ENCODE measurements at places on chromosomes 16 and 17.

DNA sequence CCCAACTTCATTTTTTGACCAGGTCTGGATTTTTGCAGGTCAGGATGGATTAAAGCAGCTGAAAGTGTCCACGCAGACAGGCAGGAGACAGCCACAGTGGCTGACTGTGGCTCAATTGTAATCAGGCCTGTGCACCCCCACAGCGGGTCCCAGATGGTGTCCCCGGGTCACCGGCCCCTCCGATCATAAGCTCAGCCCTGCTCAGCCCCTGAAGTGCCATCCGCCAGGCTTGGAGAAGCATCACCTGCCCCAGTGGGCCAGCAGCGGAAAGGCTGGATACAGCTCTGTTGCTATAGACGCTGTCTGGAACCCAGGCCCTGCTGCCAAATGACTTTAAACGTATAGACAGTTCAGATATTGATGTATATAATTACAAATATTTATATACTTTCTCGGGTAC lies 60.6 kb downstream of the RPH3AL start:
- DNase-seq: no peak

GRCh38 chr16:2751577-2752034 lies 832 bp upstream of the SRRM2 start:
- DNase-seq: no peak

GRCh38 chr17:69900829-69901228 lies 174.2 kb upstream of the KCNJ16 start:
- DNase-seq: no peak

DNA sequence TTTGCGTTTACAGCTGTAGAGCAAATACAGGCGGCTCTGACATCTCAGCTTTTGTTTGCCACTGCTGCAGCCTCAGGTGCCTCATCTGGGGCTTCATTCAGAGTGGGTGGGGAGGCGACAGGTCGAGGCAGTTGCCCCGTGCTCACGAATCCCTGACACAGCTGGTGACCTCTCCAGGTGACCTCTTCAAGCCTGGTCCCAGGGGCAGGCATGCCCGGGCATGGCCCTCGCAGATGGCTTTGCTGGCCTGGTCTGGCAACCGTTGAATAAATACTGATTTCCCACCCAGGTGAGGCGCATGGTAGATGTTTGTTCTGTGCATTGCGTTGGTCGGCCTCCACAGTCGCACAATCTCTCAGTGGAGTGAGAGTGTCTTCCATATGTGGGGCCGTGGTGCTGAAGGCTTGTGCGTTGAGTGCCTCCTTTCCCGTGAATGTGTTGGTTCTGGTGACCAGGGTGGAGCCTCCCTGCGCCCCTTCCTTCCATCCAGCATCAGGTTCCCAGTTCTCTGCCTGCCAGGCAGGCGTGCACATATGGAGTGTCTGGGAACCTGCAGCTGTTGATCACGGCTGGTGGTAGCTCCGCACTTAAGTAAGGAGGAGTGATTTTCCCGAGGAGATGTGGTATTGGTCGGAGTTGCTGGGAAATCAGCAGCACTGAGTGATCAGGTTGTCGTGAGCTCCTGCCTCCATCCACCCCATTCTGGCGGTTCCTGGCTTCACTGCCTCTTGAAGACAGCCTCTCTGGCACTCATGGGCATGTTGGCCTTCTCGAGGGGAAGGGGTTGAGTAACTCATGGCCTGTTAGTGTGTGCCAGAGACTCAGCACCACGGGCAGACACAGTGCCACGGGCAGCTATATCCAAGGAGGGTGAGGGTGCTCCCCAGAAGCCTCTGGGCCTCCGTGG lies 149.7 kb downstream of the RPTOR start:
- DNase-seq: no peak

DNA sequence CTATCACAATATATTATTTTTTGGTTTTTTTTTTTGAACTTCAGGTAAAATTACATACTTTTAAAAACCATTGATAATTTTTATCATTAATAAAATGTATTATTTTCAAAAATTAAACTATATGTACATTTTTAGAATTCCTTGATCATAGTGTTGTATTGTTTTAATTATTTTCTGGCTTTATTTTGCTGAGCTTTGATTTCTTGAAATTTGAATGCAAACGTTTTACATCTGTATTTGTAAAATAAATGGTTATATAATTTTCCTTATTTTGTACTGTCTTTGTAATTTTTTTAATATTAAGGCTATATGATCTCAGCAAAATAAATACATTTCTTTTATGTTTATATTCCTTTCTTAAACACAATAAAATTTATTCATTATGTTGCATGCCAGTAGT lies 125.6 kb downstream of the KIF2B start:
- DNase-seq: no peak

GRCh38 chr17:2954898-2955445 lies 108.4 kb downstream of the OR1D5 start:
- no peak for DNase-seq

DNA sequence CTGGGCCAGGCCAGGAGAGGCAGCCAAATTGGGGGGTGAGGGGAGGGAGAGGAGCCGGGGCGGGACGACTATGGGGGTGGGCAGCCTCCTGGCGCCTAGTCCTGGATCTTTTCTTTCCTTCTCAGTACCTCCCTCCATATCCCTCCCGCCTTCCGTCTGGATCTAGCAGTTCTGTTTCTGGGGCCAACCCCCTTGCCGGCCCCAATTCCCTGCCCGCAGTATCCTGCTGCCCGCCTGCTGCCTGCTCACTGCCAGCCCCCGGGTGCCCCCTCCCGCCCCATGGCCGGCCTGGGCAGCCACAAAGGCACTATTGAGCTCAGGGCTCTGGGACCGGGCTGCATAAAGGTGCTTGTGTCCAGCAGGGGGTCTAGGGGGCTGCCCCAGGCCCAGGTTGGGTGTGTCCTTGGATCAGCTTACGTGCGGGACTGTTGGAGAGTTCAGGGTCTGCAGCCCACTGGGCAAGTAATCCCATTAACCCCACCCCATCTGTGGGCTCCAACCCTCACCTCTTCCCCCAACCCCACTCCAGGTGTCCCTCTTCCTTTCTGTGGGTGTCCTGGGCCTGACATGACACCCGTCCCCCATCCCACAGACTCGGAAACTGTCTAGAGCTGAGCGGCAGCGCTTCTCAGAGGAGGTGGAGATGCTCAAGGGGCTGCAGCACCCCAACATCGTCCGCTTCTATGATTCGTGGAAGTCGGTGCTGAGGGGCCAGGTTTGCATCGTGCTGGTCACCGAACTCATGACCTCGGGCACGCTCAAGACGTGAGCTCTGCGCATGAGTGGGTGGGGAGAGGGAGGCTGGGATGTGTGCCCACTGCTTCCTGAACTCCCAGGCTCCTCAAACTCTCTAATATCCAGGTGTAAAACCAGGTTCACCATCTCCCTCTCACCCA lies 2.0 kb downstream of the WNK4 start:
- no peak for DNase-seq

DNA sequence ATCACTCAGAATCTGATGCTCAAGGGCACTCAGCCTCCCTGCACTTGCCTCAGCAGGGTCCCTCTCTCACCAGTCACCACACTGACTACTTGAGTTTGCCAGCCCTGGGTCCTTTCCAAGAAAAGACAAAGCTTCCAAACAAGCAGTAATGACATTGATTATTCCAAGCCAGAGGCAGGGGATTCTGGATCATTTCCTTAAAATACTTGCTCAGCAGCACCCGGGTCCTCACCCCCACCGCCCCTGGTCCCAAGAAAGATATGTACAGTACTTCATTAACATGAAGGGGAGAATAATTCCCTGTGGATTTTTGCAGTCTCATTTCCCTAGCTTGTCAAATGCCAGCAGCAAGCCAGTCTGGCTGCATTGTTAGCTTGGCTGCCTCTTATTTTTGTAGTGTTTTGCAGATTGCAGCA lies 83.2 kb upstream of the GNAO1 start:
- DNase-seq: no peak

DNA sequence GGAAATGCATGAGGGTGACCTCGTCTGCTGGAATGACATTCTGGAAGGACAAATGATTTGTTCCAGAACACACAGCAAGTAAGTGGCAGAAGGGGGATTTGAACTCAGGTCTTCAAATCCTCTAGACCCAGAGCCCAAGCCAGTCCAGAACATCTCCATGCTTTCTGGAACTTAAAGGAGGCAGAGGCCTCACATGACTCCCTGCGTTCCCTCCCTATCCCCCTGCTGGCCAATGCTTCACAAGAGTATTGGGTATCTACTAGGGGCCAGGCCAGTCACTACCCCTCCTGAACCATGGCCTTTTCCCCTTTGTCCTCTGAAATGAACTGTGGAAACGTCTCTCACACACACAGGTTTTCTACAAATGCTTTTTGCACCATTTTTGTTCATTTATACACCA lies 7.6 kb upstream of the BEAN1 start:
- DNase-seq: no peak

GRCh38 chr17:11109106-11109505 lies 131.9 kb upstream of the SHISA6 start:
- no peak for DNase-seq

GRCh38 chr16:81481207-81481821 lies 36.7 kb downstream of the CMIP start:
- no peak for DNase-seq

- DNase-seq: no peak
Observed at GRCh38 chr17:47878203-47879027, 17.6 kb upstream of the SP2 start.

DNA sequence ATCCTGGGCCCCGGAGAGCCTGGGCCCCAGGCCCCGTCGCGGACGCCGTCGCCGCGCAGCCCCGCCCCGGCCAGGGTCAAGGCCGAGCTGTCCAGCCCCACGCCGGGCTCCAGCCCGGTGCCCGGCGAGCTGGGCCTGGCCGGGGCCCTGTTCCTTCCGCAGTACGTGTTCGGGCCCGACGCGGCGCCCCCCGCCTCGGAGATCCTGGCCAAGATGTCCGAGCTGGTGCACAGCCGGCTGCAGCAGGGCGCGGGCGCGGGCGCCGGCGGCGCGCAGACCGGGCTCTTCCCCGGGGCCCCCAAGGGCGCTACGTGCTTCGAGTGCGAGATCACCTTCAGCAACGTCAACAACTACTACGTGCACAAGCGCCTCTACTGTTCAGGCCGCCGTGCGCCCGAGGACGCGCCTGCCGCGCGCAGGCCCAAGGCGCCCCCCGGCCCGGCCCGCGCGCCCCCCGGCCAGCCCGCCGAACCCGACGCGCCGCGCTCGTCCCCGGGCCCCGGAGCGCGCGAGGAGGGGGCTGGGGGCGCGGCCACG lies 36.8 kb upstream of the ZC3H18 start:
- DNase-seq: no peak

- DNase-seq: no peak
Observed at GRCh38 chr17:30717291-30718098, 107.0 kb downstream of the CRLF3 start.

DNA sequence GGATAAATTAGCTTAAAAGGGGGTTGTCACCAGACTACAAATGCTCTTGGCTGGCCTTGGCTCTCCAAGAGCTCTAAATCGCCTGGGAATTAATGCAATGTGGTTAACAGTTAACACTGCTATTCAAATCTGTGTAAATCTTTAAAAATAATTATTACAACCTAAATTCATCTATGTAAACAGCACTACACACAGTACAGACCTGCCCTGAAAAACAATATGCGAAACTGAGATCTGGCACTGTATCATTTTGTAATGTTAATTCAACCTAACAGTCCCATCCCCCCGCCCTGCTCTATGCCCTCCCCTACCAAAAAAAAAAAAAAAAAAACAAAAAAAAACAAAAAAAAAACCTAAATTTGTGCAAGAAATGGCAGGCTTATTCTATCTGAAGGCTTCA lies 40.9 kb downstream of the DCUN1D3 start:
- DNase-seq: no peak

GRCh38 chr16:85541619-85541979 lies 71.5 kb upstream of the GSE1 start:
- DNase-seq: no peak

DNA sequence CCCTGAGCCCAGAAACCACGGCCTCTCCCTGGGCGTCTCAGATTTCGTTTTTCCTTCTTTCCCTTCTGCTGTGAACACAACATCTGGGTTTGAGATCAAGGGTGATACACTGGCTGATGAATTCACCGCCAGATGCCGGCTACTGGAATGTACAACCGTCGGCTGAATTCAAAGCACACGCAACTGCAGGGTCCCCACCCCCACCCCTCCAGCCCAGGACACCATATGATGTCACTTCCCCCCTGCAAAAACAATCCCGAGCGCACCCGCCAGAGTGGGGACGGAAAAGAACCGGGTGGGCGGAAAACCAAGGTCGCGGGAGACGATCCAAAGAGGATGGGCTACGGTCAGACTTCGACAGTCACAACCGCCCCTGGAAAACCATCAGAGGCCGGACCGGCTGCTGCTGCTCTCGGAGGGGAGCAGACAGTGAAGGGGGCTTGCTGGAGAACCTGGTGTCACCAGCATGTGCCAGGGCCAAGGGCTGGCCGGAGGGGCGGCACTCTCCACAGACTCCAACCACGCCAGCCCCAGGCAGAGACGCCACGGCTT lies 23.3 kb downstream of the CEP295NL start:
- no peak for DNase-seq

GRCh38 chr16:58306327-58306726 lies 11.5 kb upstream of the PRSS54 start:
- DNase-seq: no peak

GRCh38 chr17:64117981-64118979 lies 11.7 kb downstream of the ERN1 start:
- DNase-seq: no peak

- DNase-seq: no peak
Observed at GRCh38 chr17:4440021-4440420, 6.3 kb downstream of the SPNS3 start.

DNA sequence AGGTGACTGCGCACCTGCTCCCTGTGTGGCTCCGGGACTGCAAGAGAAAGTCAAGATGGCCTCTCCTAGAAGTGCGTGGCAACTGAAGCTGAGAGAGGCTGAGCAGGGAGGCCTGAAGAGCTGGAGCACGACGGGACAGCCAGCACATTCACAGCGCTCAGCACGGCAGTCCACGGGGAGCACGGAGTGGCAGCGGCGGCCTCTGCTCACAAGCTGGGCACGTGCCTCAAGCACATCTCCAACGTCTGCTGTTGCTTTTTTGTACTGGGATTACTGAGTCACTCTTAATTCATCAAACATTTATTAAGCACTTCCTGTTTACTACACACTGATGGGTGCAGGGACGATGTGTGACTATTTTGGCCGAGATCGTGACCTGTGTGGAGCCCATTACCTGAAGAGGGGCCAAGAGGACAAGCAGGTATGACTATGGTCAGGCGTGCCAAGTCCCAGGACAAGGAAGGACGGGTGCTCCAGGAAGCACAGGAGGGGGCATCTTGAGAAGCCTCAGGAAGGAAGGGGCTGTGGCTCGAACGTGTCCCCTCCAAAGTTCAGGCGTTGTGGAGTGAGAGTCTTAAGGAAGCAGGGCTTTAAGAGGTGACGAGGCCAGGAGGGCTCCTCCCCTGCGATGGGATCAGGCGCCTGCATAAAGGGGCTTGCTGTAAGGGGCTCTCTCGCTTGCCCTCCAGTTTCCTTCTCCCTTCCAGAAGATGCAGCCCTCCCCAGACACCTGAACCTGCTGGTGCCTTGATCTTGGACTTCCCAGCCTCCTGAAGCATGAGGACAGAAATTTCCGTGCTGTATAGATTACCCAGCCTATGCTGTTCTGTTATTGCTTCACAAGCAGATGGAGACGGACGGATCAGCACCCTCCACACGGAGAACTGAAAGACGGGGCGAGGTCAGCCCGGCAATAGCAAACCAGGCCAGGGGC lies 105.8 kb downstream of the ADCY9 start:
- DNase-seq: no peak

- no peak for DNase-seq
Observed at GRCh38 chr17:45888392-45888791, 6.0 kb upstream of the MAPT start.

- DNase-seq: no peak
Observed at GRCh38 chr16:83306961-83307593, 500.7 kb upstream of the HSBP1 start.
